ENCODE measurements at places on chromosomes 3 and 15.

DNA sequence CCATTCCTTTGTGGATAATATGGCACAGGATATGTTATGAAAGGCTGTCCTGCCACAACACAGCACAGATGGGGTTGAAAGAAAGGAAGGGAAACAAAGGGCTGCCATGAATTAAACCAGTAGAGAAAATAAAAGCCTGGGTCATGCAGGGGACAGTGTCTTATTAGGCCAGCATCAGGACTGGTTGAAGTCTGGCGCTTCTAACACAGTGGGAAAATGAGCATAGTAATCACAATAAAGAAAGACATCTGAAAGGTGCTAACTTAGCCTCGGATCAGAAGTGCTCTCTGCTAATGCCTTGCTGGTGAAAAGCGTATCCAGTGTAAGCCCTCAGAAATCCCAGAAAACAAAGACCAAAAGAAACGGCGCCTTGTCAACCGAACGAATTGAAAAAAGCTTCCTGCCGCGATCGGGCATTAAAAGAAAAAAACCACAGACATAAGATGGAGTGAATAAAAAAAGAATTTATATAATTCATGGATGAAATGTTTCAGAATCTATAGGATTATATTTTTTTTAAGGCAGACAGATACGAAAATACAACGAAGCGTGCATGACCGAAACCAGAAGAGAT lies 566 bp upstream of the MKRN3 start:
- no peak for DNase-seq

GRCh38 chr3:192947421-192947820 lies 29.8 kb upstream of the MB21D2 start:
- no peak for DNase-seq

- no peak for DNase-seq
These were observed 37.1 kb upstream of the RPL35A start for GRCh38 chr3:197912741-197913476.

DNA sequence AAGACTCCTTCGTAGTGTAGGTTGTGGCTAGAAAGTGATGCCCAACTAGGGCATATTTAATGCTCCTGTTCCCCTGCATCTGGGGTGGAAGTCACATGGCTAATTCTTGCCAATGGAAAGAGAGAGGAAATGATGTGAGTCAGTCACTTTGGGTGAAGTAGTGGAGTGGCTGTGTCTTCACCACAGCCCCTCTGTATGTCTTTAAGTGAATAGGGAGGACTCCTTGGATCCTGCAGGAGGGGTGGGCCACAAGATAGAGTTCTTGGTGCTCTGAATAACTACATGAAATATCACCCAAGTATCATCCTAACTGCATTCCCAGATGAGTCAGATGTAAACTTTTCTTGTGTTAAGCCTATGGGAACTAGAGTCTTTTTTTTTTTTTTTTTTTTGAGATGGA lies 17.8 kb upstream of the MB21D2 start:
- DNase-seq, result no peak

DNA sequence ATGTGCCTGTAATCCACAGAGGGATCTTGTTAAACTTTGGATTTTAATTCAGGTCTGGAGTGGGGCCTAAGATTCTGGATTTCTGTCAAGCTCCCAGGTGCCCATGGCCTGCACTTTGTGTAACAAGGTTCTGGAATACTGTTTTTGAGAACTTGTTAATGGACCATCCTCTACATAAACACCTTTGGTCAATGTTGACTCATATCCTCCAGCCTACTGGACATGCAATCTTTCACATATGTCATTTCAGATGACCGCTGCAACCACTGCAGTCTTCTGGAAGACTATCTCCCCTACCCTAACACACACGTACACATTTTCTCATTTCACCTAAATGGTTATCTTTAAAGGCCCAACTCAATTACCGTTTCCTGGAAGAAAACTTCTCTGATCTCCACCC lies 302.1 kb upstream of the TPRG1 start:
- DNase-seq, result no peak

DNA sequence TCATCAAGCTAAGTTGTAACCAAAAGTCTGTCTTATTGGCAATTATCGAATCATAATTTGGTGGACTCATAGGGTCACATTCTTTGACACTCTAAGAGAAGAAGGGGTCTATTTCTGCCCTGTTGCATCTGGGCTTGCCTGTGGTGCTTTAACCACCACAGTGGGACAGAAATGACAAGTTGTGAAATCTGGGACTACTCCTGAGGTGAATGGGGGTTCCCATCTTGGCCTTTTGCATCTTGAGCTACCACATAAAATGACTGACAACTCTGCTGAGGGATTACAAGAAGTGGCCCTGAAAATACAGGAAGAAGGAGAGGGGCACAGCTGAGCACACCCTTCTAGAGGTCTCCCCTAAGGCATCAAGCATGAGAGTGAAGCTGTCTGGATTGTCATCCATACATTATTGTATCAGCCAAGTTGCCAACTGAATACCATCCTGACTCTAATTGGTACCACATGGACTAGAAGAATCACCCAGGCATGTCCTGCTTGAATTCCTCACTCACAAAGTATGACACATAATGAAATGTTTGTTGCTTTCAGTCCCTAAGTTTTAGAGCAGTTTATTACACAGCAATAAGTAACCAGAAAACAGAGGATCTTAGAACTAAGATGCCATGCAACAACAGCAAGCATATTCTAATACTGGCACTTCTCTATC lies 306.5 kb downstream of the ROBO1 start:
- DNase-seq, result no peak

- DNase-seq, result no peak
These were observed 55.0 kb upstream of the ZNF280D start for GRCh38 chr15:56788359-56788758.

DNA sequence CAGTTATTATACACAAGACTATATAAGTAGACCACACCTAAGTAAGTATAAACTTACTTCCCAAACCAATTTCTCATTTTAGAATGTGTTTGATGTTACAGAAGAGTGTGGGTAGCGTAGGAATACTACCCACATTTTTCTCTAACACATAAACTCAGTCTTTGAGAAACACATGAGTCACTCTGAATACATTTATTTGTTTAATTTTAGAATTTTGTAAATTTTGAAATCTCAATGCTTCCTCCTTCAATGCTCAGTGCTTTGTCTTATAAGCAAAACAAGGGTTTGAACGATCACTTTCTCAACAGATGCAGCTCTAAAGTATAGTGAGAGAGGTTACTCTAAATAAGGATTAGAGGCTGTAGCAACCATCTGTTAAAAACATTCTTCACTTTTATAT lies 700.8 kb downstream of the SI start:
- DNase-seq, result no peak

DNA sequence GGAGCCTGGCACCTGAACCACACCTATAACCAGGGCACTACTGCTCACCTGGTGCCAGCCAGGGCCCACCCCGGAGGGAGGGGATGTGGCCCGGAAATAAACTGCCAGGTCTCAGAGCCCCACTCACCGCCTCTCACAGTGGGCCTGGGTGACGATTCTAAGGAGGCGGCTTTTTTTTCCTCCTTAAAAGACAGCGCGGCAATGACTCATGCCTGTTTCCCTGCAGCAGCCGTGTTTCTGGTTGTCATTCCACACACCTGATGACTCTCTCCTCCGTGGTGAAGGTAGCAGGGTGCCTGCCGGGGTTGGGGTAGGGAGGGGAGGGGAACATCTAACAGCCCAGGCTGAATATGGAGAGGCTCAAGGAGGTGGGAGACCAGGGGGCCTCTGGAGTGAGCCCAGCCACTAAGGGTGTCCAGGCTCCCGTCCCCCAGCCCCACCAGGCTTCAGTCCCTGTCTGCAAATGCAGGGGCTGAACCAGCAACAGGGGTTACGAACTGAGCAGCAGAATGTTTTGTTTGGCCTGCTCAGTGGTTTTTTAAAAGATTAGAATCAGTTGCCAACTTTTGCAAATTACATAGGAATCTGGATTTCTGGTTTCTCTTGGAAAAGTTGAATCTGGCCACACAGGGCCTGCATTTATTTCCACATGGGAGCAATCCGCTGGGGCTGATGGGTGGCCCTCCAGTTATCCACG lies 127.3 kb upstream of the LINGO1 start:
- no peak for DNase-seq

DNA sequence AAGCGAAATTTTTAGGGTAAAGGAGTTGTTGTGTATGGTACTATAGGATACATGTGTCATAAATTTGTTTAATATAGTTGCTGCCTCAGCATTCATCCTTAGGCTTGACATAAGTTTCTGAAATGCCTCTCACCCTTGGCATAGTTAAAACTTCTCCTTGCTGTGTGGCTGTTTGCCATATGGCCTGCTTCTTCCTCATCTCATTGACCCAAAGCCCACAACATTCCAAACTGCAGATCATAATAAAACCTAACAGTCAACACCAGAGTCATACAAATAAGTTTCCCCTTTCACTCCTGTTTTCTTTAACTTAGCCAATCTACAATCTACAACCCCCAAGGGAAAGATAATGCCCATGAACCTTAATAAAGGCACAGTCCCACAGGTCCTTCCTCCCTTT lies 136.6 kb downstream of the TMCC1 start:
- DNase-seq, result no peak

DNA sequence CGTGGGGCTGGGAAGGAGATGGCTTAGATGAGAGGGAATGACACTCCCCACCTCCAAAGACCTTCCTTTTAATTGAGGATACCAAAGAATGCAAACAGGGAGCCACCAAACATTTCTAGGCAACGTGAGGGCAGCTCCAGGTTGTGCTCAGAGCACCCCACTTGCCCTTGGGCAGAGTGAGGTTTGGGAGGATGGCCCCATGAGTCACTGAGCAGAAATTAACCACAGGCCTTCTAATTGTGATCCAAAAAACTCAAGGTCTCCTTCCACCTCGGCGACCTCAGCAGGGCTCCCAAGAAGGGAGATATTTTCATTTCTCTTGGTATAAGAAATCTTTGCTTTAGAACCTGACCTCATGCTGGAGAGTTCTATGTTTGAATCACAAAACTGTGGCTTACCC lies 305.0 kb upstream of the TPM1 start:
- DNase-seq, result no peak

- no peak for DNase-seq
These were observed 44.8 kb upstream of the ATP2C1 start for GRCh38 chr3:130849091-130849552.

- DNase-seq, result peak; percentile 50
These were observed 6.7 kb downstream of the NANOGP8 start for GRCh38 chr15:35078221-35078915.

- DNase-seq, result no peak
These were observed 110.7 kb downstream of the TJP1 start for GRCh38 chr15:29711531-29711930.

GRCh38 chr15:41811432-41812195 lies 16.3 kb upstream of the JMJD7 start:
- DNase-seq, result peak; percentile 74

- no peak for DNase-seq
These were observed 88.2 kb upstream of the TSC22D2 start for GRCh38 chr3:150319900-150320299.

DNA sequence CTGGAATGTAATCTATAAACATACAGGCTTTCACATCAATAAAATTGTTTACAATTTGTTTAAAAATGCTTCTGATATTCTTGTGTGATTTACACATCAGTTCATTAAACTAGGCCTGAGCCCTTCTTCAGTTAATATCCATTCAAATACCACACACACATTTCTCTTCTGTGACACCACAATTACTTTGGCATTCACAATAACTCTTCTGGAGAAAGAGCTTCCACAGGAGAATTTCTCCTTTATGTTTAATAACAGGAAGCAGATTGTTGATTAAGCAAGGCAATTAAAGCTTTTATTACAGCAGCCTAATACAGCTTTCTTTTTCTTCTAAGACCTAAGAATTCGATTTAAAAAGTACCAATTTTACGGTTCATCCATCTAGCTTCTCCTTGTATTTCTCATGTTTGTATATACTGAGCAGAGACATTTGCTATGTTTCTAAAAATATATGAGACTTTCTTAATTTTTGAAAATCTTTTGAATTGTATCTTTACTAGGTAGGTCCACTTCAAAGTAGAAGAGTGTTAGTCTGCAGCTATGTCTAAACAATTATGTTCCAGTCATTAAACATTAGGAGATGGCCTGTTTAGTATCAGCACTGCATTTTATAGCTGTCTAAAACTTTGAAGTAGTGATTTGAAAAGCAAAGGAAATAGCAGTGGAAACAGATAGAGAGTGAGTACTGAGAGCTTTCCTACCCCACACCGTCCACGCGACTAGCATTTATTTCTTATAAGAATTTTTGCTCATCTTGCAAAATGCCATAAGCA lies 511.1 kb upstream of the UBE2E2 start:
- no peak for DNase-seq

- DNase-seq, result no peak
These were observed 29.7 kb upstream of the NDUFB4 start for GRCh38 chr3:120566243-120566975.

DNA sequence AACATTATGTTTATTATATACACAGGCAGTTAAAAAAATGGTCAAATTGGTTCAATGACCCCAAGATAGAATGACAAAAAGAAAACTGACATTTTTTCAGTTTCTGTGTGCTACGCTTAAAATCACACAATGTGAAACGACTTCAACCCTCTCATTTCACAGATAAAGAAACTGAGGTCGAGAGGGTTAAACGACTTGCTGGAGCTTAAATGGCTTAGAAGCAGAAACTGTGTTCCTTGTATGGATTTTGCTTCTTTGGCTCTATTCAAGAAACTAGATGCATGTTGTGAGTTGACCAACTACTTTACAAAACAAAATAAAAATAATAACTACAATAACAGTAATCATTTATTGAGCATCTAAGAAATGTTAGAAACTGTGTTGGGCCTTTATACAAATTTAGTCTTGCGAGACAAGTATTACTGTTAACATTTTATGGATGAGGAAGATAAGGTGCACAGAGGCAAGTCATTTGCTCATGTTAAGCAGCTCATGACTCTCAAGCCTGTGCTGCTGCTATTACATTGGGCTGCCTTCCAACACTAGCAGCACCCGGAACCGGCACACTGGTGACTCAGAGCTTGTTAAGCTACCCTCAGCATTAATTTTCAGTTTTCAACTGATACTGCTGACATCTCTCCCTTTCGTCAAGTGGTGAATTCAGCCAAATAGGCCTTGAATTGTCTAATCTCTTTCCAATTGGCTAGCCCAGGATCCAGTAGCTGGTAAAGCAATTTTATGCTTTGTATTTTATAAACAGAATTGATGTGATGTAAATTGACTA lies 487.6 kb downstream of the NAALADL2 start:
- DNase-seq, result no peak

- DNase-seq, result no peak
These were observed 36.0 kb upstream of the EOMES start for GRCh38 chr3:27758083-27758482.

GRCh38 chr3:53256704-53257055 lies 858 bp upstream of the TKT start:
- no peak for DNase-seq

- no peak for DNase-seq
These were observed 463.4 kb downstream of the ZIC1 start for GRCh38 chr3:147872568-147872967.

GRCh38 chr3:168895419-168895818 lies 768.1 kb downstream of the MECOM start:
- no peak for DNase-seq

DNA sequence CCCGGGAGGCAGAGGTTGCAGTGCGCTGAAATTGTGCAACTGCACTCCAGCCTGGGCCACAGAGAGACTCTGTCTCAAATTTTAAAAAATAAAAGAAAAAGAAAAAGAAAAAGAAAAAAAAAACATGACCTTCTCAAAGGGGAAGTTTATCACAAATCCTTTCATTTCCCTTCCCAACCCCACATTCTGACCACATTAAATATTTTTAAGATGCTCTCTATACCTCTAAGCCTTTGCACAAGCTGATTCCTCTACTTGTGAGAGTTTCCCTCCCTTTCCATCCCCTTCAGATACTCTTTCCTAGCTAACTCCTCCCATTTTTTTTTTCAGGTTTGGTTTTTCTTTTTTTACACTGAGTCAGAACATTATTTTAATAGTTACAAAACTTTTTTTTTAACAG lies 4.0 kb downstream of the HIGD1A start:
- no peak for DNase-seq

All from HEK293T (cell line).